ENCODE measurements at places on chromosomes 2 and 18.

DNA sequence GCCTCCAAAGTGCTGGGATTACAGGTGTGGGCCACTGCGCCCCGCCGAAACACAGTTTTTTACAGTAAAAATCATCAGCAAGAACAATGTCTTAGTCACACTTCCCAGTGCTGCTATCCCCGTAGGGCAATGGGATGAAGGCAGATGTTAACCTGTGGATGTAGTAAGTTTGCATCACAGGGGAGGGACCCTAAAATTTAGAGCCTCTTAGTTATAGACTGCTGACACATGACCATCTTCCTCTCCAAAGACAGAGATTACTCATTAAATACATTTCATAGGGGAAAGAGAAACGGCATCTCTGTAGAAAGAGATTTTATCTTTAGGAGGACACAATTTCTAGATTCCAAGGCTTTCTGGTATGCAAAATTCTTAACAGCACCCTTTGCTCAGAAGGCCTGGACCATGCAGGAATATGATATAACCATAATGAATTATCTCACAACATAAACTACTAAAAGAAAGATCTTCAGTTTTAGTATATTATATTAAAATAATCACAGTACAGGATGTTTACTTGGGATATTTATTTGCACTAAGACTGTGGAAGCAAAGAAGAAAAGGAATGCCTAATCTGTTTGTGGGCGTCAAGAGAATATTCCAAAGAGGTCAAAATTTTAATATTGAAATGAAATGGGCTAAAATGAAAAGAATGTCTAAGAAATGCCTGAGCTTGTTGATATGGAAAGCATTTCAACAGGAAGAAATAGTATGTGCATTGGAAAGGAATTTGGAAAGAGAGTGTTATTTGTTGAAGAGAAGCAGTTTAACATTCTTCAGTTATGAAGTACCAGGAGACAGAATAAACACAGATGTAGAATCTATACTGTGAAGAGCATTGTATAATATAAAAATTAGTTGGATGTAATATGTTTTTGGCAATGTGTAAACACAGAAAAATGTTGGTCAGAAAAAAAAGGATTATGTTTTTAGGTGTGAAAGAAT is 1228.3 kb upstream of the CHAC2 start:
- no peak for DNase-seq

DNA sequence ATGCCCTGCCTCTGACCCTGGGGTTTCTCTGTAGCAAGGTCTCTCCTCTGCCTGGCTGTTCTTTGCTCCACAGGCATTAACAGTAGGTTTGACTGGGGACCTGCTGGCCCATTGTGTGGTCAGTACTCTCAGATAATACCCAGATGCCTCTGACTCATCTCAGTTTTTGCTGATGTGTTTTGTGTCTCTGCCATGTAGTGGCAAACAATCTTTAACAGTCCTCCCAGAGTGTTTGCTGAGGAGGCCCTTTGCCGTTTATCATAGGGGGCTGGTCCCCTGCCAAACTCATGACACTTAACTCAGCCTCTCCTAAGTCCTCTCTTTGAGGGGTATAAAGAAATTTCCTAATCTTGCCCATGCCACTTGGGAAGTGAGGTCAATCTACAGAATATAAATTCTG is 793.7 kb upstream of the FANCL start:
- no peak for DNase-seq

GRCh38 chr2:171482877-171483276 is 39.4 kb upstream of the CYBRD1 start:
- no peak for DNase-seq

DNA sequence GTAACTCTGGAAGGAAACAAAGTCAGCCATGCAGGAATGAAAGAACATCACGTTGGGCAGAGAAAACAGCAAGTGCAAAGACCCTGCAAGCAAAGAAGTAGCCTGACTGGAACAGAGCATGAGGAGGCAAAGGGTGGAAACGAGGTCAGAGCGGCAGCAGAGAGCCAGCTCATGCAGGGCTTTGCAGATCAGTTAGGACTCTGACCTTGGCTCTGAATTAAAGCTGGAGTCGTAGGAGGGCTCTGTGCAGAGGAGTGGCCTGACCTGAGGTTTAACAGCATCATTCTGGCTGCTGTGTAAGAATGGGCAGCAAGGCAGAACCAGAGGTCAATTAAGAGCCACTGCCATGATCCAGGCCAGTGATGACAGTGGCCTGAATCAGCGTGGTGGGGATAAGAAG is 220.7 kb downstream of the PRKCE start:
- DNase-seq: no peak

DNA sequence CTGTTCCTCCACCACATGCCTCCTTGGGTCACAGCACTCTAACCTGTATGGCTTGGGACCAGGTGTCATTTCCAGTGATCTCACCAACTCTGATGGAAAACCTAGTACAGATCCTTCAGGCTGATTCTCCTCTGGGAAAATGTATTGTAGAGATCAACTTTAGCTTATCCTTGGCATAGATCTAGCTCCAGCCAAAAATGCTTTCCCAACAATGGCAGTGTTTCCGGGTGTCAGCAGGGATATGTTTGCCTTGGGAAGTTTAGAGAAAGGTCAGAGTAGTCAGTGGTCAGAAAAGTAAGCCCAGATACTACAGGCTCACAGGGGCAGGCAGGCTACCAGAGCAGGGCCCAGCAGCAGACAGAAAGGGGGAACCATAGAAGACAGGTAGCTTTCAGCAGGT is 73.6 kb downstream of the CD8B2 start:
- DNase-seq: no peak

- DNase-seq: no peak
Measured at GRCh38 chr2:52658598-52658997, 1109.0 kb upstream of the CHAC2 start.

DNA sequence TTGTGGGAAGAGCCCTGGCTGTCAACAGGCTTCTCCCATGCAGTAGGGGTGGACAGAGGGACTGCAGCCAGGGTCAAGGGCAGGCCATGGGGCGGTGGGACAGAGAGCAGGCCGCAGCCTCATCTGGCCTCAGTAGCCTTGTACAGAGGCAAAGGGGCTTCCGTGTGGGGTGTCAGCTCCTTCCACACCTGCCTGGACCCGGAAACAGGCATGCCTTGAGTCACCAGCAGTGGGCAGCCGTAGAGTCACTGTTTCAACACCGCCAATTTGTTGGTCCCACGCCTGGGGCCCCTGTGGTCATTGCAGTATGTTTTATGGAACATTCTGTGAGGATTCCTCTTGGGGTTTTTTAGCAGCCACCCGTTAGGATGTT is 173.0 kb downstream of the SMAD7 start:
- no peak for DNase-seq

- DNase-seq: no peak
Measured at GRCh38 chr18:52715991-52716390, 376.0 kb downstream of the DCC start.

DNA sequence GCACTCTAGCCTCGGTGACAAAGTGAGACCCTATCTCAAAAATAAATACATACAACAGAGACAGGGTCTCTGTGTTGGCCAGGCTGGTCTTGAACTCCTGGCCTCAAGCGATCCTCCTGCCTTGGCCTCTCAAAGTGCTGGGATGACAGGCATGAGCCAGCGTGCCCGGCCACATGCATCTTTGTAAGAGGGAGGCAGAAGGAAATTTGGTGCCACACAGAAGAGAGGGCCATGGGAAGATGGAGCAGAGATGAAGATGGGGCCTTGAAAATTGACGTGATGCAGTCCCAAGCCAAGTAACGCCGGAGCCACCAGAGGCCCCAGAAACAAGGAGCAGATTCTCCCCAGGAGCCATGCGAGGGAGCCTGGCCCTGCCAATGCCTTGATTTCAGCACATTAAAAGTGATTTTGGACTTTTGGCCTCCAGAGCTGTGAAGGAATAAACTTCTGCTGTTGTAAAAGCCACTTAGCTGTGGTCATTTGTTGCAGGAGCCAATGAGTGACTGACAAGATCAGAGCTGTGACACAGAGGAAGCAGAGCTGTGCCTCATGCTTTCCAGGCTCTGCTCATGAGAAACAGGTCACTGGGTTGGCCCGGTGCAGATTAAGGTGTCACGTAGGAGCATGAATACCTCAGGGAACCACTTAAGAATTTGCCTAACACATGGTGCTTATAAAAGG is 2.7 kb upstream of the SLC66A2 start:
- DNase-seq: no peak

- no peak for DNase-seq
Measured at GRCh38 chr18:44996261-44996660, 315.6 kb downstream of the SETBP1 start.

Measured in activated T-helper 2 cell treated with anti-CD3 and anti-CD28 coated beads, Interferon-gamma antibody, Interleukin-2, Interleukin-4, amounts not matched to agents 10 μg/mL and 5 μg/mL and 100 μg/mL, durations not matched to agents 14 hours and 24 hours and 36 hours (primary cell).